Cardiac muscle cell (in vitro differentiated cells and primary cell): ENCODE measurements at places on chromosomes 12 and 14. TPM values are rescaled to one million over a fixed set of nuclear protein-coding genes. Genes with fewer than 3 reads are reported as not detected.

Gene SERPINA9
- polyA plus RNA-seq = not detected in 2 replicates

Gene SLC10A1
- polyA plus RNA-seq = not detected in 2 replicates

Gene NANOG
- 0.24 TPM in 1 of 2 replicates, not detected in the other for polyA plus RNA-seq

Gene KCNH3
- 0.14 and 0.34 TPM in 2 replicates for polyA plus RNA-seq

Gene GPR137C
- 1.1 and 2.7 TPM in 2 replicates for polyA plus RNA-seq

Gene RD3L
- 0.46 and 0.49 TPM in 2 replicates for polyA plus RNA-seq

Gene ZC3H10
- 7.2 and 10.6 TPM in 2 replicates for polyA plus RNA-seq

Gene RBM19
- polyA plus RNA-seq = 21.1 and 31.0 TPM in 2 replicates

Gene ARL1
- 68.0 and 80.9 TPM in 2 replicates for polyA plus RNA-seq

Gene IL22
- not detected in 2 replicates for polyA plus RNA-seq

Gene LGALS3
- 55.3 and 60.3 TPM in 2 replicates for polyA plus RNA-seq

Gene OR10A7
- polyA plus RNA-seq = not detected in 2 replicates

Gene SRGAP1
- polyA plus RNA-seq = 3.9 and 8.1 TPM in 2 replicates

Gene IQSEC3
- 0.42 and 2.9 TPM in 2 replicates for polyA plus RNA-seq

Gene LALBA
- polyA plus RNA-seq = not detected in 2 replicates

Gene USP5
- polyA plus RNA-seq = 156 TPM in 2 replicates

Gene BMP4
- polyA plus RNA-seq = 11.4 and 12.1 TPM in 2 replicates

Gene CAPRIN2
- 26.0 and 34.3 TPM in 2 replicates for polyA plus RNA-seq

Gene LDHB
- polyA plus RNA-seq = 1,645 and 1,792 TPM in 2 replicates

Gene GPRC5A
- 0.23 and 0.24 TPM in 2 replicates for polyA plus RNA-seq

Gene ADSS1
- polyA plus RNA-seq = 53.4 and 73.3 TPM in 2 replicates

Gene ANG
- 2.1 and 2.7 TPM in 2 replicates for polyA plus RNA-seq

Gene PTGES3
- polyA plus RNA-seq = 210 and 262 TPM in 2 replicates

Gene TAS2R42
- not detected in 2 replicates for polyA plus RNA-seq

Gene IAPP
- polyA plus RNA-seq = not detected in 2 replicates

Gene B3GNT4
- polyA plus RNA-seq = 0.89 and 2.2 TPM in 2 replicates

Gene CHPT1
- polyA plus RNA-seq = 44.4 and 51.1 TPM in 2 replicates

Gene BRF1
- polyA plus RNA-seq = 22.2 and 26.6 TPM in 2 replicates

Gene C12orf50
- 0.77 TPM in 1 of 2 replicates, not detected in the other for polyA plus RNA-seq

Gene IRF2BPL
- polyA plus RNA-seq = 43.7 and 88.2 TPM in 2 replicates

Gene ACSM4
- polyA plus RNA-seq = not detected in 2 replicates

Gene SLC25A21
- 1.7 and 8.4 TPM in 2 replicates for polyA plus RNA-seq
